T follicular helper cell (primary cell): ENCODE measurements at places on chromosomes 1 and 21.

GRCh38 chr1:234731569-234732085 lies 121.6 kb upstream of the IRF2BP2 start:
- DNase-seq: no peak

DNA sequence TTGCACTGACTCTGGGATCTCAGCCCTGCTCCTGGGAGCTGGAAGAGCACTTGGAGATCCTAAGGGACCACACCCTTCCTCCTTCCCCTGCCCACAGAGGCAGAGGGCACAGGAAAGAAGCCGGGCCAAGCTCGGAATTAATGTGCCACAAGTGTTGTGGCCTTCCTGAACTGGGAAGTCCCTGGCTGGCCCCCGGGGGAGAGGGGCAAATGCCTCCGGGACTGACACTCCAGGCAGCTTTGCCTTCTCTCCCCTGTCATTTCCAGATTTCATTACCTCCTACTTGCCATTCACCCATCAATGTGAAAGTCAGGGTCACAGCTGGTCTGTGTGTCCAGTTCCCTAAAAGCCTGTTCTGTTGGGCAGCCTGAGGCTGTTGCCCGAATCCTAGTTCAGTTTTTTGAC lies 21.7 kb downstream of the SESN2 start:
- DNase-seq: no peak

DNA sequence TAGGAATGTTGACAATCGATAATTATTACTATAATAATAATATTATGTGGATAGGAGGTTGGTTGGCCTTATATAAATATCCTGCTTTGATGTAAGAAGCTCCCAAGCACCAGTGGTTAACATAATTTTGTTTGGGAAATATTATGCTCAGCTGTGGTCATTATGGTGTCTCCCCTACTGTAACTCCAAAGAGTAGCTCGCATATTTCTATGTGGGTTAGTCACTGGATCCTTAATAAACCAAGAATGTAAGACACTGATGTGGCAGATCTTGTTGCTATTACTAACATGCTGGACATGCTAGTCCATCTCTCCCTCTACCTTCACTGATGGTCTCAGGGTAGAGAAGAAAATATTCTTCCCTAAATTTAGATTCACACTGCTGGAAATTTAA lies 79.2 kb upstream of the RALGPS2 start:
- no peak for DNase-seq

- no peak for DNase-seq
Measured at GRCh38 chr1:204505674-204506200, 10.5 kb upstream of the MDM4 start.

- DNase-seq: no peak
Measured at GRCh38 chr1:85214654-85215053, 13.8 kb upstream of the SYDE2 start.

- no peak for DNase-seq
Measured at GRCh38 chr1:64163431-64163830, 40.0 kb upstream of the UBE2U start.

GRCh38 chr1:1115136-1115785 lies 628 bp downstream of the C1orf159 start:
- DNase-seq: no peak

- no peak for DNase-seq
Measured at GRCh38 chr1:15515022-15515663, 8.9 kb downstream of the CASP9 start.

DNA sequence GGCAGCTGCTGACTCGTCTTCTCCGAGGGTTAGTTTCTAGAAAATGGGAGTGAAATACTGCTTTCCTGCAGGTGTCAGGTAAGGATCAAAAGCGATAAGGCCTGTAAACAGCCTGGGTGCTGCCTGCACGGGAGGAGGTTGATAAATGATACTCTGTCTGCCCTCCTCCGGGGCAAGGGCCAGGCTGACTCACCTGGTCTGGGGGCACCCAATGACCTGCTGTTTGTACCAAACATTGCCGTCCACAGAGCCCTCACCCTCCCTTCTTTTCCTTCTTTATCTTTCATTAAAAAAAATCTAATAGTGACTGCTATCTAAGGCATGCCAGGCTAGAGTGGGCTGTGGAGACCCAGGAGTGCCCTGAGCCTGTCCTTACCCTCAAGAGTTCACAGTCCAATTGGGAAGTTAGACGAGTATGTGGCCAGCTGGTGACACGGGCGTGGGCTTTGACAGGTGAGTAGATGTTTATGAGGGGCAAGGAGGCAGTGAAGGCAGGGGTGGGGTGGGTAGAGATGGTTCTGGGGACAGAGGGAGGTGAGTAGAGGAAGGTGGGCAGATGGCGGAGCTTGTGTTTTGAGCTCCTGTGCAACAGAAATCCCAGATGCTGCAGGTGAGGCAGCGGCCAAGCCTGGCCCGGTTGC lies 16.2 kb downstream of the EDN2 start:
- no peak for DNase-seq

GRCh38 chr1:68120136-68120791 lies 69.8 kb upstream of the DIRAS3 start:
- no peak for DNase-seq

DNA sequence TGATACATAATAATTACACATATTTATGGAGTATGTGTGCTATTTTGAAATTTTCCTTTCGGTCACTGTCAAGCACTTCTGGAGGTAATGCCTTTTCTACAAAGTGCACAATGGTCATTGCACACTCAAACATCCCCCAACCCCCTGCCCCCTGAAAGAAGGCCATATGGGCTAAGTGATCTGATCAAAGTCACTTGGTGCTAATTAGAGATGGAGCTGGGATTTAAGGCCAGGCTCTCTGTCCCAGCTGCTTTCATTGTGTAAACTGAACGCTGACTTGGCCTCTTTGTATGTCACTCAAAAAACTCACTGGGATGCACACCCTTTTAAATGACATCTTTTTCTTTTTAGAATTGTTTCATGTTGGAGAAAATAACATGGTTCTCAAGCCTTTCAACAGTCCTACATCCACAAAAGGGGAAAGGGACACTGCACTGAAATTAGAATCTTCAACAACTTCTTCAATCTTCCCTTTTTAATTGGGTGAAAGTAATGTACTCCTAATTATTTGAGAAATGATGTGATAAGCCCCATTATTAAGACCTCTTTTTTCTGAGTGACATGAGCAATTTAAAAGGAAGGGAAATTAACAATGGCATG lies 149.2 kb downstream of the ST6GALNAC5 start:
- no peak for DNase-seq

- no peak for DNase-seq
Measured at GRCh38 chr1:89686520-89686919, 53.6 kb downstream of the LRRC8C start.

- no peak for DNase-seq
Measured at GRCh38 chr1:107058245-107059032, 2.0 kb downstream of the PRMT6 start.

GRCh38 chr1:160251011-160251410 lies 11.3 kb downstream of the DCAF8 start:
- no peak for DNase-seq

DNA sequence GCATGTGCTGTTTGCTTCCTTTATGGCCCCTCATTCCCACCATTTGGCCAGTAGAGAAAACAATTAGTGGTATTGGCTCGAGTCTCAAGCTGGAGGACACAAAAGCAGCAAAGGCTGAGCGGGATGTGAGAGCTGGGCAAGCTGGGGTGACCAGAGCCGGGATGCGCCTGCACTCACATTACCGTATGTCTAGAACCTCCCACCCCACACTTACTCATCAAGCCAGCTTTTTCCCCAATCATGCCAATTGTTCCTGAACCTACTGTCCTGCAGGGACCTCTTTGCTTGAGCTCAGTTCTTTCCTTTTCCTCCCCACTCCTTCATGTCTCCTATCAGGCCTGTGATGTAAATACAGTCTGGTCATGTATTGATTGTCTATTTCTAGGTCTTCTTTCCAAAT lies 45.9 kb downstream of the KIRREL1 start:
- no peak for DNase-seq

DNA sequence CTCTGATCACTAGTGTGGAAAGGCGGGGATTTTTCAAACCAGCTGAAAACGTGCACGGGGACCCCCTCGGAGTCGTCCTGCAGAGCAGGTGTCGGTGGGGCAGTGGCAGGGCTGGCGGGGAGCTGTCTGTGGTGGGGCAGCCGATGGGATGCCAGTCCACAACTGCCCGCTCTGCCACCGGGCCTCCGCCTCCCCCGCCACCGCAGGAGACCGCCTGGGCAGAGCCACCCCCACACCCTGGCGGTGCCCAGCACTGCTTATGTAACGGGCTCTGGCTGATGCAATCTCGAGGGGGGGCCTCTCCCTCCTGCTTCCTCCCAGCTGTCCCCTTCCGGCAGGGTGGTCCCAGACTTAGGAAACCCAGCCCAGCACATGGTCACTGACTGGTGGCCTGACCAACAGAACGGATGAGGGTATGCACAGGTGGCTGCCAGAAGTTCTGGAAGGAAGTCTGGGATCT lies 9.3 kb downstream of the CHD5 start:
- no peak for DNase-seq

- no peak for DNase-seq
Measured at GRCh38 chr1:17122521-17123164, 3.4 kb upstream of the PADI2 start.

DNA sequence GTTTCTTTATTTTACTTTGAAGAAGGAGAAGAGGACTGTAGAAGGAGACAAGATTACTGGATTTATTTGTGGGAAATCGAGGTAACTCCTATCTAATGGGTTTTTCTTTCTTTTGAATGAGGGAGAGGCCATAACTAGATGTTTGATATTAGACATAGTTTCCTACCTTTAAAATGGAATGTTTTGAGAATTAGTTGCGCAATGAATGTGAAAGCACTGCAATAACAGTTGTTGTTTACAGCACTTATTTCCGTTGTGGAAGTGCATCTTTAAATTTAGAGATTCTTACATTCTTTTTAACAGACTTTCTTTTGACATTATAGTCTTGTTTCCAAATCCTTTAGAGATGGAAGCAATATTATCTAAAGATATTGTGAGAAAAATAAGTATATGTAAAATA lies 229.0 kb downstream of the SRGAP2C start:
- no peak for DNase-seq

DNA sequence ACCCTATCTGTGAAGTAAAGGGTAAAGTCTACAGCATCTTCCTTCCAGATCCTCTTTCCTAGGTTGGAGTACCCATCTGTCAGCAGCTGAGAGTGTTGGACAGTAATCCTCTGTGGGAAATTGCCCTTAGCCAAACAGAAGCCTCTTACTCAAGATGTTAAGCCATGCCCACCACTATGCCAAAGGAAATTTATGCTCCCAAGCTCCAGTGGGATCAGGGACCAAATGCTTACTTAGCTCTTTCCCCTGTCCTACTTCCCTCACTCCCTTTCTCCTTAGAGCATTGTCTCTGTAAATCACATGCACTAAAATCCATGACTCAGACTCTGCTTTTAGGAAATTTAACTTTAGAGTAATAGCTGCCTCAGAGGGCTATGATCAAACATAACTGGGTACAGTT lies 254.0 kb downstream of the BRINP2 start:
- no peak for DNase-seq

GRCh38 chr1:116321766-116322175 lies 51.3 kb upstream of the ATP1A1 start:
- DNase-seq: no peak

- DNase-seq: no peak
Measured at GRCh38 chr1:44775930-44776729, 790 bp downstream of the RPS8 start.

DNA sequence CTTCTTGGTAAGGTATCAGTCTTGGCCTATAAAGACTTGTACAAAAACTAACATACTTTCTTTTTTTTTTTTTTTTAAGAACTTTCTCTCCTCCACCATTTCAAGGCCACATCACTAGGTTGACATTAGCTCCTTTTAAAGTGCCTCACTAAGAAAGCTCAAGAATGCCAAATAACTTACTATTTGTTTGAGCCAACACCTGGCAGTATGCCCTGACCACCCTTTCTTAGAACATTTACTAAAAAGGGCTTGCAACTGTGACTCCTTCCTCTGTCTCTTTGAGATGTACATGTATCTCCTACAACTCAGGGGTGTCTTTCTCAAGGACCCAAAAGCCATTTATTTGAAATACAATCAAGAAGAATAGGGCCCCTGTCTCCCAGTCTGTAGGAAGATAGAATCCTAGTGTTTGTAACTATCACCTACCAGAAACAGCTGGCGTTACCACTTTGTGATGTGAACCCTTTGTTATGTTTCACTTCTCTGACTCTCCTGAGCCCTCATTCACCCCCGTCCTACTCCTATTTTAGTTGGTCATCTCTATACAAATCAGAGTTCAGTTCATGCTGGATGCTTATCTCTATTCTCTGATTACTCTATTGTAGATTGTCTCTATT lies 12.2 kb upstream of the SAMD13 start:
- no peak for DNase-seq

- peak; percentile 3 for DNase-seq
Measured at GRCh38 chr1:115469703-115470476, 131.8 kb upstream of the NGF start.

DNA sequence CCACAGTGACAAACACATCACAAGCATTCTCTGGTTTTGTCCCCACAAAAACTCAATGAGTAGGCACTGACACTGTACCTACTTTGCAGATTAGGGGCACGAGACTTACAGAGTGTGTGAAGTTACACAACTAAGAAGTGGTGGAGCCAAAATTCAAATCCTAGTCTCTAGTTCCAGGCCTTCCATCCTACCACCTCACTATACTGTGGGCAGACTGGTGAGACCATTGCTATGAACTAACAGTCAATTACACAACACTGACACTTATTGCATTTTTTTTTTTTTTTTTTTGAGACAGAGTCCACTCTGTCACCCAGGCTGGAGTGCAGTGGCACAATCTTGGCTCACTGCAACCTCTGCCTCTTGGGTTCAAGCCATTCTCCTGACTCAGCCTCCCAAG lies 71.4 kb downstream of the KCNN3 start:
- DNase-seq: no peak
